ENCODE measurements at places on chromosomes 7 and 10.

GRCh38 chr7:45240273-45240771, 82.7 kb downstream of the RAMP3 start:
- DNase-seq = no peak

- DNase-seq = no peak
These were observed 1.0 kb upstream of the NKX6-2 start for GRCh38 chr10:132786884-132787494.

- no peak for DNase-seq
These were observed 125.3 kb downstream of the REEP3 start for GRCh38 chr10:63646491-63646890.

DNA sequence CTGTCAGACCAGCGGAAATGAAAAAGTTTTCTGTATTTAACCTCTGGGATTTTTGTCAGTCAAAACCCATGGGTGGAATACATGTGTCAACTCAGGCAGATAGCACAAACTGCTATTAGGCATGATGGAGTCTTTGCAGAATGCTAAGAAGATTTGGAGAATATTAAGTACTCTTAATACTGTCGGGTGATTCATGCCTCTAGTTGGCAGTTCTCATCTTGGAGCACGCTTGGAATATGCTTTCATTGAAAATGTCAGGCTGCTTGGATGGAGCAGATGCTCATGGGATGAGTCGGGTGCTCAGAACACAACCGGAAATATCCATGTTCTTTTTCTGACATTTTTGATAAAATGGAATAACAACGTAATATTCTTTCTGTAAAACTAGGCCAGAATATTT, 27.6 kb upstream of the PRKG1 start:
- DNase-seq = no peak

GRCh38 chr10:114363745-114364454, 40.4 kb downstream of the AFAP1L2 start:
- no peak for DNase-seq

DNA sequence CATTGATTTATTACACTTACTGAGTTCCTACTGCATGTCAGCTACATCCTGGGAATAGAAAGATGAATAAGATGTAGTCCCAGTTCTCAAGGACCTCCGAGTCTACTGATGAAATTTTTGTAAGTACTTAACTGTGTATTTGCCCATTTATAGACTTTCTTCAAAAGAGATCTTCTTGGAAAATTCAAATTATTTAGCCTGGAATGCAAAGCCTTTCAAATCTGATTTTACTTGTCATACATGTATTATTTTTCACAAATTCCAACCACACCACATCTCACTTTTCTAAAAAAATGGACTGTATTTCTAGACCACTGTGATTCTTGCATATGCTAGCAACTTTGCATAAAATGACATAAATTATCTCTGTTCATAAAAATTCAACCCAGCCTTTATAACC, 581.3 kb downstream of the ATRNL1 start:
- no peak for DNase-seq

DNA sequence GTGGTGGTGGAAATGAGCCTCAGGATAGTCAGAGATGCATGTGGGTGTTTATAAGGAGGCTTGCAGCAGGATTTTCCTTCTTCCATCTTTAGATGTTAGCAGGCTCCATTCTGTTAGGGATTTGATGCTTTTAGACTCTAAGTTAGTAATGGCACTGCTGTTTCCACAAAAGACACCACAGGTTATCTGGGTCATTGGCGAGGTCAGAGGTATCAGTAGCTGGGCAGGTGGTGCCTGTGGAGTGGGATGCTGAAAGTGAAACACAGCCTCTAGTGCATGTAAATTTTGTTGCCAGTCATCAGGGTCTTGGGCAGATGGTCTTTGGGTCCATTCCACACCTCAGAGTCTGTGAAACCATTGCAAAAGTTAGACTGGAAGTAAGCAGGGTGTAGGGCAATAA, 833 bp upstream of the PAX4 start:
- DNase-seq = no peak

GRCh38 chr10:123669886-123670285, 3.7 kb downstream of the GPR26 start:
- no peak for DNase-seq

DNA sequence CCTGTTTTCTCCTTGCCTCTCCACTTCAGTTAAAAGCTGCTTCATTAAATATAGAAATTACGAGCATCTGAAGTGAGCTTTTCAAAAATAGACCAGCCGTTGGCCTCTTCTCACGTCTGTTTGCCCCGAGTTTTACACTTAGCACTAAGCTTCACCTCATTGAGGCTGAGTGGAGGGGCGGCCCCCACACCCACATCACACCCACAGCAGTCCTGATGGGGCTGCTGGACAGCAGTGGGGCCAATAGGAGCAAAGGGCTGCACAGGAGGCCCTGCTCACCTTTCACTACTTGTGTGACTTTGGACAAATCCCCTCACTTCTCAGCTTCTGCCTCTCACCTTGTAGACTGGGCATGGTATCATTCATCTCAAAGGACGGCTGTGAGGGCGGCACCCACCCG, 677.8 kb downstream of the SDK1 start:
- no peak for DNase-seq

GRCh38 chr7:131124867-131125266, 202.8 kb upstream of the MKLN1 start:
- DNase-seq = no peak

- DNase-seq = no peak
These were observed at the start of gene CYP3A4 for GRCh38 chr7:99784007-99784406. Gene CYP3A4 (minus strand): TSS chr7:99784184. CDS start chr7:99784081, 103 bp downstream.

GRCh38 chr7:120028636-120029035, 244.3 kb upstream of the KCND2 start:
- no peak for DNase-seq

DNA sequence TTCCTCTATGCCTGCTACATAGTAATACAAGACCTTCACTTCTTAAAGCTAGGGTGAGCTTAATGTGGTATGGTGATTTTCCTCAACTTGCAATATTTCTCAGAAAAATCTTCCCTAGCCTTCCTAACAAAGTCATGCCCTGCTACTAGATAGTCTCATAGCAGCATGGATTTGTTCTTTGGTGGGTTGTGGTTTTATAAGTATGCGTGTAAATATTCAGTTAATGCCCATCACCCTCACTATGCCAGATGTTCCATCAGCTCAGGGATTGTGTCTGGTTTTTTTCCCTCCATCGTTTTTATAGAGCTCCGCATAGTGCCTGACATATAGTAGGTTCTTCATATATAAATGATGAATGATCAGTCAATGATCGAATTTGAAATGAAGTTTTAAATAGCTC, 182.8 kb downstream of the CREB5 start:
- DNase-seq = no peak

DNA sequence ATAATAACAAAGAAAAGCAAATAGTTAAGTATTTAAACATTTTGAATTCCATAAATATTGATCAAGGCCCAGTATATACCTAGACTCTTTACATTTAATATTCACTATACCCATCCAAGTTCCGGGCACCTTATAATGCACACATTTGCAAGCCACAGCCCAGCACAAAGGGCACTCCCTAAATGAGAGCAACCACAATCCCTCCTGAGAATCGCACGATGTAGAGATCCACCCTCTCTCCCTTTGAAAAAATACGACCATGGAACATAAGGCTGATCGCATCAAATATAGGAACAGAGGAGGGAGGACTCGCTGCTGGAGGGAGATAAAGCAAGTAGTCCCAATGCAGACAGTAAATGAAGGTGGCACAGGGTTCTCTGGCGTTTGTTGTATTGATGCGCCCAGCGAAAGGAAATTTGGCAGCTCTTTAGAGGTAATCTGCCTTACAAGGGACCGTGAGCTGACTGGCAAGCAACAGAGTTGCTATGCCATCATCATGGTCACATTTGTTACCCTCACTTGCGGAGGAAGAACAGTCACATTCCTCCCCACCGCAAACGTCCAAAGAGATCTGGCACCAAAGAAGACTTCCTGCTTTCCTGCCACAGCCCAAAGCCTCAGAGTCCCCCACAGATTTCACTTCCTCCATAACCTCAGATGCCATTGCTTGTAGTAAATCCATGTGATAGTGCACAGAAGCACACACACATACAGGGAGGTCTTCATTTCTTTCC, 16.1 kb upstream of the TAS2R40 start:
- no peak for DNase-seq

DNA sequence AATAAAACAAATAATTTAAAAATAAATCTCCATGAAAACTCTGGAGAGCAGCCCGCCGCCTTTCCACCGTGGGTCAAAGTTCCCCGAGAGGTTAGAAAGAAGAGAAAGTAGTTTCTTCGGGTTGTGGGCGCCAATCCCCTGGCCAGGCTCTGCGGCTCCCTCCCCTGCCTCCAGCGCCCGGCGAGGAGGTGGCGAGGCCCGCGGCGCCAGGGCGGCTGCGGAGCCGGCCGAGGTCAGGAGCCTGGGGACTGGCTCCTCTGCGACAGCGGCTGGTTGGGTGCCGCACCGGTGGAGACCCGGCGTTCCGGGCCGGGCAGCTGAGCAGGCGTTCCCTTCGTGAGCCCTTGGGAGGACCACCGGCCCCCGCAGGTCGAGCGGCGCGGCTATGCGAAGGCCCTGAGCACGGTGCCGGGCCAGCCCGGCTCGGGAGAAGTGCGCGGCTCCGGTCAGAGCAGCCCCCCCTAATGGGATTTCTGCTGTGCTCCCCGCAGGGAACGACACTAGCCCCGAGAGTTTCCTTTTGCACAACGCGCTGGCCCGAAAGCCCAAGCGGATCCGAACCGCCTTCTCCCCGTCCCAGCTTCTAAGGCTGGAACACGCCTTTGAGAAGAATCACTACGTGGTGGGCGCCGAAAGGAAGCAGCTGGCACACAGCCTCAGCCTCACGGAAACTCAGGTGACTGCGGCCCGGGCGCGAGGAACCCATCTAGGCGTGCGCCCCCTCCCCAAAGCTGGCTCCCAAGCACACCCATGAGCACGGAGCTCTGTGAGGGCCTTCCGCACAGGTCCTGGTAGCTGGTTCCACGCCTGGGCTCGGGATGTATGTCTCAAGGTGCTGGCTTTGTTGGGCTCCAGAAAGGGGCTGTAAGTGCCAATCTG, 2.8 kb downstream of the EMX2 start:
- DNase-seq = no peak

GRCh38 chr7:144857463-144857862, 21.6 kb upstream of the TPK1 start:
- DNase-seq = no peak

DNA sequence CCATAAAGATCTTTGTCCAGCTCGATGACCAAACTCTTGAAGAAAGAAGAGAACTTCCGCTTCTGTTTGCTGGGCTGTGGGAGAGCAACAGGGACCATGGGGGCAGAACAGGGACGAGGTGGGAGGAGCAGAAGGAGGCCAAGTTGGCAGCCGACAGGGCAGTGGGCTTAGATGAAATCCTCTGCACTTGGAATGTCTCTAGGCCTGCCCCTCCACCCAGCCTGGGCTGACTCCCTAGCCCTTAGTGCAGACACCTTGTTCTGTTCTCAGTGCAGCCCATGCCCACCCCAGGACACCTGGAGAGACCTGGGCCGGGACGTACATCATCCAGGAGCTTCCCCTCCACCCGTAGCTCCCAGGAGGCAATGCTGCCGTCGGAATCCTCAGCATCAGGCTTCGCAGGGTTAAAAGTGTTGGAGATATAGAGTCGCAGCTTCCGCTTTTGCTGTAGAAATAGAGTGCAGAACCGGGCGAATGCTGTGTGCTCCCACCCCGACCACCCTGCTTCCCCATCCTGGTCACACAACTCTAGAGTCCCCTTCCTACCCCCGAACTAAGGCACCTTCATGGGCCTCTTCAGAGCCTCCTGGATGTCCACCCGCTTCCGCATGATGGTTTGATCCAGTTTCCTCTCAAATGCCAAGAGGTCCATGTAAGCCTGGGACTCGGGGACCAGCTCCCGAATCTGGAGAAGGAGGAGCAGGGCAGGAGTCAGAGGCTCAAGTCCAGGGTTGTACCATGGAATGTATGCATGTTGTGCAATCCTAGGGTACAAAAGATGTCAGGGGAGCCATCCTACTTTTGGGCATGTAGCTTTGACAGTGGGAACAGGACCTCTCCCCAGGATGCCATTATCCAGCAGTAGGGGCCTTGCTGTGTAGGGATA, 6.1 kb downstream of the SMARCD3 start:
- DNase-seq = no peak

GRCh38 chr10:34223658-34224057, 591.4 kb downstream of the PARD3 start:
- DNase-seq = no peak

DNA sequence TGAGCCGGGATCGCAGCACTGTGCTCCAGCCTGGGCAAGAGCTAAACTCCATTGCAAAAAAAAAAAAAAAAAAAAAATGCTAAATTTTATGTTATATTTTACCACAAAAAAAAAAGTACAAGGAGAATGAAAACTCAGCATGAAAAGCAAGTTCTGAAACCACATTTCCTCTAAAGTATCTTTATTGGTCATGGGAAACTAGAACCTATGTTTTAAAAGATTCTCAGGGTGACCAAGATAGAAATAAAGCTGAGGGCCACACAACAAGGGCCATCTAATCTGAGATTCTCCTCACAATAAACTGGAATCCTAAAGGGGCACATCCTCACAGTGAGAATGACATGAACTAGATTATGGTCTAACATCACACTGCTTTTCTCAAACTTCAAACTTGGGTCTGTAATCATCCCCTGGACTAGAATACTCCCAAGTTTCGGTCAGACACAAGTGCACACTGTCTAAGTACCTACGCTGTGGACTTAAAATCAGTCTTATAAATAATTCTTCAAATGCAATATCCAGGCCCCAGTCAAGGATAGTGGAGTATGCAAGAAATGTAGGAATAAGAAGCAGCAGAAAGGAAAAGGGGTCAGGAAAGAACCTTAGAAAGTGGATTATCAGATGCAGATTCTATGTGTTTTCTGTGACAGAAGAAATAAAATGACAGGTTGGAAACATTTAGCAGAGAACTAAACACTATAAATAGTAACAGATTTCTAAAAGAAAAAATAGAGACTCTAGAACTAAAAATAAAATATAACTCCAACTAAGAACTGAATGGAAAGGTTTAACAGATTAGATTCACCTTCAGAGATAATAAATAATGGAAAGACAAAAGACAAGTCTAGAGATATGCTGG, 49.9 kb downstream of the COA1 start:
- DNase-seq = no peak
